ENCODE measurements at places on chromosomes 7 and 10.
A peak's percentile ranks its signal among the peaks of the same experiment; 100 is the strongest.

DNA sequence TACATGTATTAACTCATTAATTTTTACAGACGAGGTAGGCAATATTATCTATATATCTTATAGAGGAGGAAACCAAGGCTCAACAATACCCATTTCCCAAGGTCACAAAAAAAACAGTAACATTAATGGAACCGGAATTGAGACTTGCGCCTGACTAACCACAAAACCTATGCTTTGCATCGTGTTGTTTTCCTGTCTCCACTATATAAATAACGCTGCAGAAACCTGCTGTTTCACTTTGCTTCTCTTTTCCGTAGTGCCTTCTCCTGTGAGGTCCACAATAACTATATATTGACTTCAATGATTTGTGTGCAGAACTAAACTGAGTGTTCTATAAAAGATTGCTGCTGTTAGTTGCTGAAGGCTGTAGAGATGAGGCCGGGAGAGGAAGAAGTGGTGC is 97.7 kb upstream of the RPA3 start:
- no peak for DNase-seq

DNA sequence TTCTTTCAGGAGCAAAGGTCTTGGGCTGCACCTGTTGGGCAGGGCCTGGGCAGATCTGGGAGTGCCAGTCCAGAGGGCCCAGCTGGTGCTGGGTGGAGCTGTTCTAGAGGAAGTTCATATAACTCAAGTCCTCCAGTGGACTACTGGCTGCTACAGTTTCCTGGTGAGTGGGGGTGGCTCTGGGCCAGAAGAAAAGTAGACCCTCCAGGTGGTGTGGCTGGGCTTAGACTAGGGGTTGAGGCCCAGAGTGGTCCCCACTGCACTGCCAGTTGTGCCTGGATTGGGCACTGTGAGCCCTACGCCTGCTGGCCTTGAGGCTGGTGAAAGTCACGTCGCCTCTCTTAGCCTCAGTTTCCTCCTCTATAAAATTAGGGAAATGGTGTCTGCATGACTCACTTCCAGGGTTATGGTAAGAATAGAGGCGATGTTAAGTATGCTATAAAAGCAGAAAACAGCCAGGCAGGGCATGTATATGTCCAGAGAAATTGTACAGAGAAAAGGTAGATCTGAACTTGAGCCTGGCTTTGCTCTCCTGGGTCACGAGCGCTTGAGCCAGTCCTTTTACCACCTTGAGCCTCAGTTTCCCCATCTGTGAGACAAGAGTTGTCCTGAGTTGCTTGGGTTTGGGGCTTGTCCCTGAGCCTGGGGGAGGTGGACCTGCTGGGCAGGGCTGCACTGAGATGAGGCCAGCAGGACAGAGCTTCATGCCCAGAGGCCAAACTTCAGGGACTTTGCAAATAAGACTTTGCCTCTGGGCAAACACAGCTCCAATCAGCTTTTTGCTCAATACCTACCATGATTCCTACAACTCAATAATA is 3.8 kb upstream of the CLDN3 start:
- DNase-seq: no peak

GRCh38 chr10:99579971-99580370 is 40.3 kb downstream of the SLC25A28 start:
- DNase-seq: no peak

DNA sequence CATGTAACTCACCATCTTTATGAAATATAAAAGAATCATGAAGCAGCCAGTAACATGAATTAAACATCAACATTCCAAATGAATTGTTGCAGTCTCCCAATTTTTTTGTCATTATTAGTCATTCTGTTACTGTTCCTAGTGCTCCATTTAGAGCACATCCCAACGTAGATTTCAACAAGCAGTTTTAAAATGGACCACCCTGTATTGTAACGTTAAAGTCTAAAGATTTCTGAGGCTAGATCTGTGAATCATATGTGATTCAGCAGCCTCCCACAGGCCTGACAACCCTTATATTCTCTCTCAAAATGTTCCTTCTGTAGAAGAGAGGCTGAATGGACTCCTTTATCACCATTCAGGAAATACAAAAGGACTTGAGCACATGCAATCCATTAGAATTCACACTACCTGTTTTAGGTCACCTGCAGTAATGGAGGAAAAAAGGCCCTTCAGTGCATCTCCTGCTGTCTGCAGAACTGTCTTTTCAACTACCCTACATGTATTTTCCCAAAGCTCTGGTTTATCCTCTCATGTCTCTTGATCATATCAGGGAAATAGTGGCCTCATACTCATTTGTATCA is 81.4 kb downstream of the CACNA2D1 start:
- no peak for DNase-seq

- DNase-seq: no peak
Observed at GRCh38 chr10:124088915-124089314, 4.5 kb downstream of the CHST15 start.

DNA sequence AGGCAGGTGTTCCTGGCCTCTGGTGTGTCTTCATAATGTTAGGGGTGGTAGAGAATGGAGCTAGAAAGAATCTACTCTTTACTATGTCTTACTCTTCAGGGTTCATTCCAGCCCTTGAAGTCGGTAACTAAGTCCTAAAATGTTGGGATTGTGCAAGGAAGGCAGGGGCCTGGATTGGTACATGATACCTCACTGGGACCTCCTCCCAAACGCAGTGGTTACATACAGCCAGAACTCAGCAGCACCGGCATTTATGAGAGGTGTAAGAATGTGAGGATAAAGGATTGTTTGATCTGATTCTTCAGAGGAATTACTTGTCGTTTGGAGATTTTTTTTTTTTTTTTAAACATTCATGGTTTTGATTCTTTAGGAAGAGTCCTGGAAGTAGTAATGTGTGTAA is 6.9 kb downstream of the COMTD1 start:
- peak; percentile 60 for DNase-seq

- DNase-seq: peak; percentile 68
Observed at GRCh38 chr7:149713061-149713730, 60.2 kb downstream of the ZNF467 start.

GRCh38 chr10:124500757-124501156 is 39.1 kb downstream of the LHPP start:
- DNase-seq: no peak

DNA sequence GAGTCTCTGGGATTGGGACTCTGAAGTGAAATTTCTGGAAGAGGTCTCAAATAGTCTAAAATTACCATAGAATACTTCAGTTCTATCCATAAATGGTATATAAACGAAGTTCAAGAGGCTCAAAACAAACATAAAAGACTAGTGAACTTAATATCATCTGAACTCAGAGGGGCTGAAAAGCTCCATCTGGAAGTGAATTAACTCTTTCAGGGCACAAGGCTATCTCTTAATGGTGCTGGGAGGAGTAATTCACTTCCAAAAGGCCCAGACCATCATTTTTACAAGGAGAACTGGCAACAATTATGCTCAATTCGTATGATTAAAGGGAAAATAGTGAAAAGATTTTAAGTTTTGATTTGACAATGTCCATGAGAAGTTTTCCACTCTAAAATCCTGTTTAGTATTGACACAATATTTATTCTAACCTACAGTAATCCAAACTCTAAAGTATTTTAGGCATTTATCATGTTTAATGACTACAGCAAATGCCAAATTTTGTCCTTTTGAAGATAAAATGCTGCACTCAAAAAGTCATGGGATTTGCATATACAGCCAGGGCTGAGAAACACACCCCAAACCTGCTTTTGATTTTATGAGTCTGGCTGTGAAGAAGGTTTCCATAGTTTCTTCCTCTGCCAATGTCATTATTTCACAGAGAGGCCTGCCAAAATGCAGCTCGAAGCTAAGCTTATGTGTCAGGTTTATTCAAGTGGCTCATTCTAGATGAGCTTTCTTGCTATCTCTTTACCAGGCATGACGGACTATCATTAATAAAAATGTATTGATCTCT is 143.9 kb downstream of the HIBADH start:
- DNase-seq: no peak

GRCh38 chr7:16515785-16516685 is 10.6 kb upstream of the LRRC72 start:
- DNase-seq: no peak

DNA sequence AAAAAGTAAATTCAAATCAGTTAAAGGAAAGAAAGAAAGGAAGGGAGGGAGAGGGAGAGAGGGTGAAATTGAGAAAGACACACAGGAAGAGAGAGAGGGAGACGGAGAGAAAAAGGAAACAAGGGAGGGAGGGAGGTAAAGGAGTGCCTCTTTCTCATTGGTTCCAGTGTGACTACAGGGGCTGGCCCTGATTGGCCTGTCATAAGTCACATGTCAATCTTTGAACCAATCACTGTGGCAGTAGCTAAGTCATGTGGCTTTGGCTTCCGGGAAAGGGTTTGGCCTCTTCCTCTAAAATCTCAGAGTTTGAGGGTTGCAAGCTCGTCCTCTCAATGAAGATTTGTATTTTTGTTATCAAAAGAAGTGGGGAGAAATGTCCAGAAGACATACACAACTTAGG is 150.2 kb downstream of the RAB11FIP2 start:
- no peak for DNase-seq
